ENCODE measurements at places on chromosomes 16 and 17.
A peak's percentile ranks its signal among the peaks of the same experiment; 100 is the strongest.

DNA sequence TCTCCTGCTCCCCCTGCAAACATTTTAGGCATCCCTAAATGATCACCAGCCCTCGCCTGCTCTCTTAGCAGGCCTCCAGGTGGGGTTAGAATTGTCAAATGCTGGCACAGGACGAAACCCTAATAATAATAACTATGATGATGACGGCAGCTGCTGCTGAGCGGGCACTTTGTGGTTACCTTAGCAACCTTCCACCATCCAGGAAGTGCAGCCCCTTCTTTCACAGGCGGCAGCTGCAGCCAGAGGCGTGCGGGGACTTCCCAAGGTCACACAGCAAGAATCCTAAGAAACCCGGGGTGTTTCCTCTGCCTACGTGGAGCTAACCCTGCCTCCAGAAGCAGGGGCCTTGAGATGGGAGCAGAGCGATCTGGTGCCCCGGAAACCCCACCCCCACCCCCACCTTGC is 22.4 kb upstream of the EIF1 start:
- peak; percentile 71 for DNase-seq

DNA sequence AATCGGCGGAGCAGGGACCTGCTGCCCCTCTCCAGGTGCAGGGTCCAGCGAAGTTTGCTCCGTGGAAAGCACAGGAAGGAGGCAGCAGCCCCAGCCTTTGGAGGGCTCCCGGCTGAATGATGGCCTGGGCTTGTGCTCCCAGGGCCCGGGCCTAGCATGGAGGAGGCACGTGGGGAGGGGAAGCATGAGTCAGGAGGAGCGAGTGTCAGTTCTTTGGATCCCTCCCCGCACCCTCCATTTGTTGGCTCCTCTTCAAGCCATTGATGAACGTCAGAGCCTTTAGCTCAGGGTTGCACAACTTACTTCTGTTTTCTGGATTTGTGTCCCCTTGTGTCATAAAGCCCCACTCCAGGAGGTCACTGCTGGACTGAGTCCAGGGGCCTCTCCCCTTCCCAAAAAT is 25.8 kb downstream of the TTYH2 start:
- DNase-seq: no peak

DNA sequence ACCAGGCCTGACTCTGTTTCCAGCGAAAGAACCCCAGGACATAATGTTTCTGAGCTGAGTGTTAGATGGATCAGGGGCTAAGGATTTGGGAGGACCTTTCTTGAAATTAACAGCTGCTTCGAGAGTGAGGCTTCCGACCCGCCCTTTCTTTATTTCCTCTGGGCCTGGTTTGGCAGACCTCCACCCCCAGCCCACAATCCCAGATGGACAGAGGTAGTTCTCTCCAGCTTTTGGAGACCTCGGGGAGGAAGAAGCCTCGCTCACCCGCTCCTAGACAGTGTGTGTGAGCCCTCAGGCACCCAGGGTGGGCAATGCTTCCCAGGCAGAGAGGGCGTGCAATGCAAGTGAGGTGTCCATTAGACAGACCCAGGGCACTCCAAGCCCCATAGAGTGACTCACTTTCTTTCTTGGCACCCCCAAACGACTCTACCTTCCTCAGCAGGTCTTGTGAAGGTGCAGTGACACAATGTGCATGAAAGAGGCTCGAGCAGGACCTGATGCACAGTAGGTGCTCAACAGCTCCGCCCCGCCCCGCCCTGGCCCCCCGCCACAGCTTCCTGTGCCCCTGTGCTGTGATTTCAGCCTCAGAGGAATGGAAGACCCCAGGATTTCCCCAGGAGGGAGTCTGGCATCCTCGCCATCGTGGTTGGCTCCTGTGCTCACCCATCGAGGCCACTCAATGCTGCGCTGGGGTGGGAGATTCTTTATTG is 50.7 kb upstream of the TOB1 start:
- no peak for DNase-seq

- no peak for DNase-seq
Observed at GRCh38 chr17:9021992-9022572, 772 bp downstream of the NTN1 start.

GRCh38 chr17:42904110-42904469 is 3.5 kb downstream of the G6PC1 start:
- DNase-seq: no peak

DNA sequence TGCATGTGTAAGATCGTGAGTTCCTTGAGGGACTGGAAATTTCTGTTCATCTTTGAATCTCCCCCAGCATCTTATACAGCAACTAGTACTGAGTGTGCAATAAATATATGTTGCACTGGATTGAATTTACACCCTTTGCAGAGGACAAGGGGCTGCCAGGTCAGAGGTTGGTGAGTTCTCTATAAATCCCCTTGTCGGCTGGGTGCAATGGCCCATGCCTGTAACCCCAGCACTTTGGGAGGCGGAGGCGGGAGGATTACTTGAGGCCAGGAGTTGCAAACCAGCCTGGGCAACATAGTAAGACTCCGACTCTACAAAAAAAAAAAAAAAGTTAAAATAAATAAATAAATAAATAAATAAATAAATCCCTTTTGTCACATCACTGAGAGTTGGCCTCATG is 9.4 kb upstream of the SP6 start:
- no peak for DNase-seq

- no peak for DNase-seq
Observed at GRCh38 chr17:13374203-13375143, 227.3 kb downstream of the HS3ST3A1 start.

DNA sequence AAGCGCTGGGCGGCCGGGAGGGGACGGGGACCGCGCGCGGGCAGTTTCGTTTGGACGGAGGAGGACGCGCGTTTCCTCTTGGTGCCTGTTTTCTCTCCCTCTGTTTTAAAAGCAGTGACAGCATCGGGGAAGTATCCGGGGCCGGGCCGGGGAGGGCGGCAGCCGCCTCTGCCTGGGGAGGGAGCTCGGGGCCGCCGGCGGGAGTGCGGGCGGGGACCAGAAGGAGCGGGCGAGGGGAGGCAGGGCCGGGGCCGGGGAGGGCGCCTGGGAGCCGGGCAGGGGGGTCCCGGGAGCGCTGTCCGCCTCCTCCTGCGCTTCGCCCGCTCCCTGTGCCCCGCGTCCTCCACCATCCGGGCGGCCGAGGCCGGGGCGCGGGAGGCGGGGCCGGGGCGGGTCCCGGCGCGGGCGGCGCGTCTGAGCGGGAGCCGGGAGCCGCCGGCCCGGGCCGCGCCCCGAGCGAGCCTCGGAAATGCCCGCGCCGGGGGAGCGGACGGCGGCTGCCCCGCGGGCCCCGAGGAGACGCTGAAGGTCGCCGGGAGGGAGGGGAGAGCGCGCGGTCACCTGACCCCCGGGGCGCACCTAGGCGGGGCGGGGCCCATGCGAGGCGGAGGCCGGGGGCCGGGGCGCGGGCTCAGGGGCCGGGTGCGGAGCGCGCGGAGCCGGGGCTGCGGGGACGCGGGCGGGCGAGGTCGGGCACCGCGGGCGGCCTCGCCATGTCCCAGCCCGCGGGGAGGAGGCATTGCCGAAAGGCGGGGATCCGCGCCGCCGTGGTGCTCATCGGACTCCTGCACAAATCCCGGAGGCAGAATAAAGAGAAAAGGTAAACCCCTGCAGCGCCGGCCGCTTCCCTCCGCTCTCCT is 57.3 kb downstream of the RAP1GAP2 start:
- peak; percentile 25 for DNase-seq

- DNase-seq: no peak
Observed at GRCh38 chr16:47037396-47037745, 63.9 kb upstream of the DNAJA2 start.

- DNase-seq: no peak
Observed at GRCh38 chr16:14308368-14308723, 237.2 kb downstream of the MRTFB start.

- no peak for DNase-seq
Observed at GRCh38 chr17:64148017-64148631, 18.2 kb upstream of the ERN1 start.

DNA sequence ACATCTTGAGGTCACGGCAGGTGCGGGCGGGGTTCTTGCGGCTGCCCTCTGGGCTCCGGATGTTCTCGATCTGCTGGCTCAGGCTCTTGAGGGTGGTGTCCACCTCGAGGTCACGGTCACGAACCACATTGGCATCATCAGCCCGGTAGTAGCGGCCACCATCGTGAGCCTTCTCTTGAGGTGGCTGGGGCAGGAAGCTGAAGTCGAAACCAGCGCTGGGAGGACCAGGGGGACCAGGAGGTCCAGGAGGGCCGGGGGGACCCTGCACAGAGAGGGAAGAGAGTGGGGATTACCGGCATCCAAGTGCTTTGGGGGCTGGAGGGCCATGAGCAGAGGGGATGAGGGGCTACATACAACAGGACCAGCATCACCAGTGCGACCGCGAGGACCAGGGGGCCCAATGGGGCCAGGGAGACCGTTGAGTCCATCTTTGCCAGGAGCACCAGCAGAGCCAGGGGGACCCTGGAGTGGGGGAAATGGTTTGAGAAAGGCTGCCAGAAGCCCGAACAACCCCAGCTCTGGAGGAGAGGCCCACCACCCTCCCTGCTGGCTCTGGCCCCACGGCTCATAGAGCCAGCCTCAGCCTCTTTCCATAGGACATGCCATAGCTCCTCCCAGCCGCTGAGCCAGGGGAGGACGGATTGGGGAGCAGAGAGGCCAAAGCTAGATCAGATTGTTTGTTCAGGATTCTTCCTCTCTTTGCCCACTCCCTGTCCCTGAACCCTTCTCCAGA is 14.6 kb downstream of the COL1A1 start:
- no peak for DNase-seq

Data from effector CD4-positive, alpha-beta T cell (primary cell).